ENCODE measurements at places on chromosomes 2 and 18. TPM values are rescaled to one million over a fixed set of nuclear protein-coding genes. Genes with fewer than 3 reads are reported as not detected.

SLC38A11 gene
- total RNA-seq, result not detected

CAPN14 gene
- under 0.01 TPM for total RNA-seq

HNMT gene
- total RNA-seq, result 100 TPM

APCDD1 gene
- total RNA-seq, result 1.8 TPM

ZC3H8 gene
- 8.0 TPM for total RNA-seq

LINC00305 gene
- not detected for total RNA-seq

IMMT gene
- total RNA-seq, result 60.4 TPM

STRADB gene
- 55.7 TPM for total RNA-seq

DNAH6 gene
- 0.36 TPM for total RNA-seq

KIF3C gene
- total RNA-seq, result 14.4 TPM

UGT1A3 gene
- not detected for total RNA-seq

RNF152 gene
- 3.3 TPM for total RNA-seq

SP5 gene
- total RNA-seq, result not detected

HDAC4 gene
- total RNA-seq, result 23.3 TPM

GKN2 gene
- not detected for total RNA-seq

GPR39 gene
- 3.6 TPM for total RNA-seq

KIF1A gene
- under 0.01 TPM for total RNA-seq

PEX13 gene
- total RNA-seq, result 34.0 TPM

ITGB6 gene
- under 0.01 TPM for total RNA-seq

ATP8B1 gene
- 46.7 TPM for total RNA-seq

MROH2A gene
- total RNA-seq, result not detected

CCDC141 gene
- total RNA-seq, result not detected

IL36A gene
- total RNA-seq, result not detected

All from osteoblast (primary cell).